ENCODE measurements at places on chromosomes 4 and X.

- DNase-seq, result peak; percentile 54
These were observed 77.6 kb downstream of the MXRA5 start for GRCh38 chrX:3268829-3269228.

DNA sequence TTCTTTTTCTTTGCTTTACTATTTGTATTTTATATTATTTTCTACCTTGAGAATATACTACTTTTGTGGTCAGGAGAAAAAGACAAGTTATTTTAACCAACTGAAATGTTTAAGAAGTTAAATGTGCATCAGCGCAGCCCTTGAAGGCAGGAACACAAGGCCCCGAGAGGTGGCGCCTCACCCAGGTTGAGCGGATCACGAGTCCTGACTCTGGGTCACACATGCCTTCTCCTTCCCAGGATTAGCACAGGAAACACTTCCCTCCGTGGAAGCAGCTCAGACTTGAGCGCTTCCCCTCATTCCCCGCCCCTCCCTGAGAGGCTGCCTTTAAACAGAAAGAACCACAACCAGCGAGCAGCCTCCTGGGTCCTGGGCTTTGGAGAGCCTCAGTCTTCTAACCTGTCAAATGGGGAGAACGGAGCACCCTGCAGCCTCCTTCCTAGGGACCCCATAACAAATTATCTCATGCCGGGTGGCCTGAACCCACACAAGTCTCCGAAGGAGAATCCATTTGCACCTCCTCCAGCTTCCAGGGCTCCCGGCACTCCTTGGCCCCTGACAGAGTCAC lies 217.6 kb downstream of the AFAP1 start:
- DNase-seq, result peak; percentile 48

DNA sequence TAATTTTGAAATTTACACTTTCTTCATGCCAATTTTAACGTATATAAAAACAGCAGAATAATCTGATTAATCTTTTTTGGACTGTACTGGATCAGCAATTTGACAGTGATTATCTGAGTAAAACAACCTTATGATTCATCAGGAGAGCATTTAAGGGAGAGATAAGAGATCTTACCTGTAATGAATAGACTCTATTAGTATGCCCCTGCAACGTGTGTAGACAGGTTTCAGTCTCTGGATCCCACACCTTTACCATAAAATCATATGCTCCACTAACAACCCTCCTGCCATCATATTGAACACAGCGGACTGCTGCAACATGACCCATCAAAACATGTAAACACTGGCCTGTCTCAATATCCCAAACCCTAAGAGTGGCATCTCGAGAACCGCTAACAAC lies 210.1 kb downstream of the FBXW7 start:
- DNase-seq, result peak; percentile 32

DNA sequence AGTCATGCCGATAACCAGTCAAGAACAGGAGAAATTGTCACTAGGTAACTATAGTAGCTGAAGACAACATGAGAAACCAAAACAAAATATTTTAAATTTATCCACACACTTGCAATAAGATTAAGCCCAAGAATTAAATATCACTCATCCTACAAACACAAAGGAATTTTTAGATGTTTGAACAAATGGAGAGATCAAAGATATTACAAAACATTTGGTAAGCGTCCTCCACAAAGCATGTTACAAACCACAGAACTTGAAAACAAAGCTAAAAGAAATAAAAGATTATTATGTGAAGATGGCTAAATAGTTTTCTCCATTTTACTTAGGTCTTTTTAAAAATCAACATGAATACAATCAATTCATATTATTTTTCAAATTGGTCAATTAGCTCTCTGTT lies 631.9 kb upstream of the INTU start:
- no peak for DNase-seq
